ENCODE measurements at places on chromosomes 1 and 21.

DNA sequence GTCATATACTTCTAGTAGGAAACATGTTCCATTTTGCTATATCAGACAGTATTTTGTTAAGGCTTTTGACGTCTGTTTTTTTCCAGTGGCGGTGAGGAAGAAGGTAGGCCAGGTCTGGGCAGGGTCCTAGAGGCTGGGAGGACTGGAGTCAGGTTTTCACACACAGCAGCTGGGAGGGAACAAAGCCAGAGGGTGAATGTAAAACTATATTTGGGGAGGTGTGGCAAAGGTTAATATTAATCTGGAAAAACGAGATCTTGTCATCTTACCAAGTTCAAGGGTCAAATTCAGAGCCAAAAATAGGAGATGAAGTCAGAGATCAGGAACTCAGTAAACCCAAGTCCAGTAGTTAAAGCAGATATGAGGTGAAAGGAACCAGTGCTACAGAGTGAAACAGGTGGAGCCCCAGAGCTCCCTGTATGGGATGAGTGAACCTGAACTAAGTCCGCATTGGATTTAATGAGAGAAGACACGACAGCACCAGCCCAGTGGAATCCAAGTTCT, 10.7 kb upstream of the OTUD7B start:
- no peak for DNase-seq

DNA sequence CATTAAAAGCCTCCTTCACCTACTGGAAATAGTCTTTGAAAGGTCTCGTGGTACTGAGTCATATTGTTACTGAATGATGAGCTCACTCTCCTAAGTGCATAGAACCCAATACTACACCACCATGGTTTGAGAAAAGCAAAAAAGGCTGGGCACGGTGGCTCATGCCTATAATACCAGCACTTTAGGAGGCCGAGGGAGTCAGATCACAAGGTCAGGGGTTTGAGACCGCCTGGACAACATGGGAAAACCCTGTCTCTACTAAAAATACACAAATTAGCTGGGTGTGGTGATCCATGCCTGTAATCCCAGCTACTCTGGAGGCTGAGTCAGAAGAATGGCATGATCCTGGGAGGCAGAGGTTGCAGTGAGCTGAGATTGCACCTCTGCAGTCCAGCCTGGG, 3.3 kb upstream of the HNRNPCL1 start:
- DNase-seq = peak; percentile 23

- DNase-seq = no peak
Measured at GRCh38 chr1:43068911-43069310, 103.2 kb downstream of the EBNA1BP2 start.

GRCh38 chr1:226371027-226371694, 36.7 kb downstream of the PARP1 start:
- DNase-seq = no peak

DNA sequence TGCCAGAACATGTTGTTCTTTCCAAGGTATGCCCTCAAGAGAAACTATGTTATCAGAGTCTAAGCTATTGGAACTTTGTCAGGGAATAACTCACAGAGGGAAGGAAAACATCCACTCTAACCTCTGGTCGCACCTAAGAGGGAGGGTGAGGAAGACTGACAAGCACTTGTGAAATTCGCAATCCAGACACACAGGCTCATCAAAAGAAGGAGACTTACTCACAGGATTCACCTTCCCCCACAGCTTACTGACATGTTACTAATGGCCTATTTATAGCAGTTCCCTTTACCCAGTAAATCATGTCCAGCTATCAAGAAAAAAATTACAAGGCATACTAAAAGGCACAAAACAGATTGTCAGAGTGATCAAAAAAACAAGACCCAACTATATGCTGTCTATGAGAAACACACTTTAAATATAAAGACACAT, 36.9 kb downstream of the WDR64 start:
- peak; percentile 30 for DNase-seq

GRCh38 chr1:201274616-201275252, 8.6 kb upstream of the PKP1 start:
- DNase-seq = no peak

DNA sequence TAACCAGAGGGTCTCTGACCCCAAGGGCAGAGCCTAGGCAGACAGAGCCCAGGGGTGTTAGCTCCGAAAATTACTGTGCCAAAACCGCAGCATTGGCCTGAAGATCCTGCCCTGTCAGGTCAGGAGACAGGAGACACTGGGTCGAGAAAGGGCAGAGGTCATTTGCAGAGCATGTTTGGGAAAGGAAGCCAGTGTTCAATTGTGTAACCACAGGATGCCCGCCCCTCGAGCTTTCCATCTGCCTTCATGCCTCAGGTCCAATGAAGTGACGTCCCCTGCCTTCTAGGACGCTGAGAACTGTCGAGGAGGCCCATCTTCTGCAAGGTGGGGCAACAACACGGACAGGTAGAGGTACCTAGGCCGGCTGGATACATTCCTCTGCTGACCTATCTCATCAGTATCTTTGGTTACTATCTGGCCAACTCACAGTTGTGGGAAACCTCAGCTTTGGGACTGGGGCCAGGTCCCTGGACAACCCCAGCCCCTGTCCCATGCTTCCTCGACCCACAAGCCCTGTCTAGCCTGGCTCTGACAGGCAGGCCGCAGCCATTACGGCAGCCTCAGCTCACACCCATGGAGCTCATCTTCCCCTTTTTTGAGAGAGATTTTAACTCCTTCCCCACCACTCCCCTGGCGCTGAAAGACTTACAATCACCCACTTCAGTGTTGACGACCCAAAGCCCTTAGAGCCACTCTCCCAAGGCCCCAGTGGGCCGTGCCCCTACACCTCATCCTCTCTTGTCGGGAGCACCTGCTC, 1.3 kb downstream of the ARL8A start:
- no peak for DNase-seq

Measured in COLO829 (cell line).